ENCODE measurements at places on chromosomes 1 and 21.

GRCh38 chr1:217274927-217275654 lies 355.8 kb downstream of the GPATCH2 start:
- DNase-seq, result peak; percentile 65

DNA sequence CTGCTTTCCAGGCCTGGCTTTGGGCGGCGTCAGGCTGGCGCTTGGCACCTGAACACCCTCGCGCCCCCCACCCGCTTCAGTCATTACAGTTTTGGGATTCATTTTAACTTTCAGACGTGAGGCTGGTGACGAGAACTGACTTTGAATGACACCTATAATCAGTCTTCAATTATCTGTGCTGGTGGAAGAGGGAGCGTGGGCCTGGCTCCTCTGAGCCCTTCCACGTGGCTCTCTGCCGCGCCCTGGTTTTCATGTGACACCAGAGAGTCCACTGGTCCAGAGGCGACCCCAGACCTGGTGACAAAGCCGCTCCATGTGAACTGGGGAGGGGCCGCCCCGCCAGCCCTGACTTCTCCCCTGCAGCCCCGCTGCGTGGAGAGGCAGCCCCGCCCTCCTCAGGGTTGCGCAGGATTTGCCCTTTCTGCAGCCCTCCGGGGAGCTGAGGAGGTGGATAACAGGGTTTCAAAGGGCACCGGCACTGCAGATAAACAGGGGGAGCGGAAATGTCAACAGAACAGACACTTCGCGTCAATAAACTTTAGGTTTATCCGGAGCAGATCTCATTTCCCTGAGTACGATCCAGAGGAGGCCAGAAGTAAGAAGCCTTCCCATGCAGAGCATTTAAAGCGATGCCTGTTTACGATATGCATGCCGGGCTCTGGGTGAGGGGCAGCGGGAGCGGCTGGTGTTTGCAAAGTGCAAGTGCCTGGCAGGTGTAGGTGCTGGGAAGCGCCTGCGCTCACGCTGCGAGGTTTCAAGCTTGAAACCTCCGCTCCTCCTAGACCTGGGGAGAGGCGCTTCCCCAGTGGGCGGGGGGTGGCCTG lies 56.4 kb downstream of the AJAP1 start:
- DNase-seq, result no peak

DNA sequence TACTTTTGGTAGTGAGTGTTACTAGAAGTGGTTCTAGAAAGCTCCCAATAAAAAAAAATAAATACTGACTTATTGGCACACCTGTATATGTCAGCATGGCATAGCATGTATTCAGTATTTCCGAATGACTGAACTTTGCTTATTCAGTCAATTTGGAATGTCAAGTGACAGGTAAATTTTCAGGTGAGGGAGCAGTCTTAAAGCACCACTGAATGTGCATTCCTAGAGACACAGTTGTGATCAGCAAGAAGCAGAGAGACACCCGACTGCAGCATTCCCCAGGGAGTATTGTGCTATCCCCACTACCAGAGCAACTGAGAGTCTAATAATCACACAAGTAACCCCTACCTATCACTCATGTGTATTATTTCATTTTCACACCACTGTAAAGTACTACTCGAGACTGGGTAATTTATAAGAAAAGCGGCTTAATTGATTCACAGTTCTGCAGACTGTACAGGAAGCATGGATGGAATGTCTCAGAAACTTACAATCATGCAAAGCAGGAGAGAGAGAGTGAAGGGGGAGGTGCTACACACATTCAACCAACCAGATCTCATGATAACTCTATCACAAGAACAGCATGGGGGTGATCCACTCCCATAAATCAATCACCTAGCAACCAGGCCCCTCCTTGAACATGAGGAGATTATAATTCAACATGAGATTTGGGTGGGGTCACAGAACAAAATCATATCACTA lies 201.5 kb downstream of the TBX15 start:
- DNase-seq, result no peak

GRCh38 chr1:229047840-229048620 lies 222.9 kb upstream of the RAB4A start:
- no peak for DNase-seq

GRCh38 chr1:75542818-75543570 lies 67.9 kb downstream of the SLC44A5 start:
- no peak for DNase-seq

GRCh38 chr1:245397771-245398170 lies 243.0 kb downstream of the KIF26B start:
- DNase-seq, result no peak

DNA sequence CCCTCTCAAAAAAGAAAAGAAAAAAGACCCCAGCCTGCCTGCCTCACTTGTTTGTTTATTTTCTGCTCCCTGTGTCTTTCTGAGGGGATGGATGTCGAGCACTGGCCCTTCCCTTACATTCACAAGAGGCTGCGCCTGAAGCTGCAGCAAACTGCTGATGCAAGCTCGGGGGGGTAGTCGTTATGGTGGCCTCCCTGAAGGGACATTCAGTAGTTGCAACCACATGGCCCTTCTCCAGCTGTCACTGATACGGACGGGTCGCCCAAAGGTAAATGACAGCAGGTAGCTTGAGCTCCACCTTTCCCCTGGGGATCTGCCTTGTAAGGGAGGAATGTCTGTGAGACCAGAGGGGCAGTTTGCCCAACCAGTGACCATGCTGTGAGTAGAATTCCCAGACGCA lies 17.7 kb downstream of the PLEKHM2 start:
- no peak for DNase-seq

GRCh38 chr1:15722836-15723532 lies 13.1 kb upstream of the SLC25A34 start:
- DNase-seq, result no peak

DNA sequence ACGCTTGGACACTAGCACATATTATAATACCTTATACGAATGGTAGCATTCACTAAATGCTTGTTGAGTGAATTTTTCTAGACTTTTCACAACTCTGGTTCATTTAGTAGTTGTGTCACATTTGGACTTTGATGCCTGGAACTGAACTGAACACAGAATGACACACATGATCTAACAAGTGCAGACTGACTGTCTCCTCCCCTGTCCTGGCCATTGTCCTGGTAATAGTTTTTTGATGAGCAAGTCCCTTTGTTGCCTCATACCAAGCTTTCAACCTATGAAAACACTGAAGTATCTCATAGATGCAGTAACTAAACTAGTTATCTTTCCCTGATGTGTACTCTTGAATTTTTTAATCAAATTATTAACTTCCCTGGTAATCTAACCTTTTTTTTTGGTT lies 66.4 kb downstream of the LRRC8D start:
- DNase-seq, result peak; percentile 58

- DNase-seq, result peak; percentile 8
Measured at GRCh38 chr1:38740487-38740886, 119.1 kb downstream of the RRAGC start.

- no peak for DNase-seq
Measured at GRCh38 chr1:220807726-220808125, 21.0 kb downstream of the MTARC1 start.

GRCh38 chr1:223455470-223455869 lies 62.3 kb downstream of the CCDC185 start:
- no peak for DNase-seq

DNA sequence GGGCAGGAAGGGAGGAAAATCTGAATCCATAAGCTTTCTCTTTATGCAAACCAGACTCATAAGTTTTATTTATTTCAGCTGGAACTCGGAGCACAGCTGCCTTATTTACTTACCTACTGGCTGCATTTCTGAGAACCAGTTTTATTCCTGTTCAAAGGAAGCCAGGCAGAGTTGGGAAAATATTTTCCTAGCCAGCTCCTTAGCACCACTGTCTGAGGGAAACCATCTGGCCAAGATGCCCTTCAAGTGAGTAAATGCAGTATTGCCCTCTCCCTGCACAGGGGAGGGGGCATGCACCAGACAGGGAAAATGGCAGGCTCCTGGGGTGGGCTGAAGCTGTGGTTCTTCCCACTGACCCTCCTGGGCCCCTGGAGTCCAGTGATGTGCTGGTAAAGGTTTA lies 28.9 kb upstream of the FMOD start:
- DNase-seq, result no peak

DNA sequence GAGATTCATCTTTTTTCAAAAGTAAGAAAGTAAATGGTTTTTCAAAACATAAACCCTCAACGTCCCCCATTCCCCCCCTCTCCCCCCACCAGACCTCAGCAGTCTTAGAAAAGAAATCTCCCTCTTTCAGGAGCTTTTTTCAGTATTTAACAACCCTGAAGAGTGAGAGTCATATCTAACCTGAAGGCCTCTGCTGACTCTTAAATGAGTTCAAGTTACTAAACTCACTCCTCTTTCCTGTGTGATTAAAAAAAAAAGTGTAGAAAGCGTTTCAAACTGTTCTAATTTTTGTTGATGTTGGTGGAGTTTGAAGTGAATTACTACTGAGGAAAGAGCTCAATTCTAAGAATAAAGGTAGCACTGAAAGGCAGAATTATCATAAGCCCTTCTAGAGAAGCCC lies 93.7 kb downstream of the VAV3 start:
- no peak for DNase-seq

GRCh38 chr1:9836632-9836960 lies 12.8 kb upstream of the CLSTN1 start:
- DNase-seq, result no peak

GRCh38 chr1:244919320-244920282 lies 55.3 kb upstream of the HNRNPU start:
- DNase-seq, result no peak

DNA sequence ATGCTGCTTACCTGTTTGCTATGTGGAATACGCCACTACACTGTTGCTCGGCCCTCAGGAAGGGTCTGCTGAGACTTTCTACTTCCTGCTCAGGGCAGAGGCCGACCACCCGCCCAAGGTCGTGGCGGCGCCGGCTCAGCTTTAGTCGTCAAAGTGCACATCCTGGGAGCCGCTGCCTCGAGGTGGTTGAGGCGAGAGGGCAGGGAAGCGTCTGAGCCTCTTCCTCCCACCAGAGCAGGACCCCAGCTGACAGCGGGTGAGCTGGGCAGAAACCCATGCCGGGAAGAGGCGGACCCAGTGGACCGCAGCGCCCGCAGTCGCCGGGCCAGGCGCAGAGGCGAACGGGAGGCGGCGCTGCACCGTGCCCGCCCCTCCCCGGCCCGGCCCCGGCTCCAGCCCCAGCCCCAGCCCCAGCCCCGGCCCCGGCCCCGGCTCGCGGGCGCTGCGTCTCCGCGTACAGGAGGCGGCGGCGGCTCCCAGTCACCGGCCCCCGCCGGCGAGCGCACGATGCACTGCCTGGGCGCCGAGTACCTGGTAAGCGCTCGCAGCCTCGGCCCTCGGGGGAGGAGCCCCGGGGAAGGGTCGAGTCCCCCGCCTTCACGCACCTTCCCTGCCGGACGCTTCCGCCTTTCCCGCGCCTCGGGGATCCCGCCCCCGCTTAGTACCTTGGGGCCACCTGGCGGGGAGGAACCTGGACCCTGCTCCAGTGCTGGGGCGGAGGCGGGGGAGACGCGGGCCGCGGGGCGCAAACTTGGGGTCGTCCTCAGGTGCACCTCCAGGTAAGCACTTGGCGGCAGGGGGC lies at the start of gene SLC44A3:
Gene SLC44A3, plus strand, starts transcription at position 413 of the 802 bp plus-strand sequence. Its CDS starts 95 bp downstream, at position 508.
- no peak for DNase-seq

DNA sequence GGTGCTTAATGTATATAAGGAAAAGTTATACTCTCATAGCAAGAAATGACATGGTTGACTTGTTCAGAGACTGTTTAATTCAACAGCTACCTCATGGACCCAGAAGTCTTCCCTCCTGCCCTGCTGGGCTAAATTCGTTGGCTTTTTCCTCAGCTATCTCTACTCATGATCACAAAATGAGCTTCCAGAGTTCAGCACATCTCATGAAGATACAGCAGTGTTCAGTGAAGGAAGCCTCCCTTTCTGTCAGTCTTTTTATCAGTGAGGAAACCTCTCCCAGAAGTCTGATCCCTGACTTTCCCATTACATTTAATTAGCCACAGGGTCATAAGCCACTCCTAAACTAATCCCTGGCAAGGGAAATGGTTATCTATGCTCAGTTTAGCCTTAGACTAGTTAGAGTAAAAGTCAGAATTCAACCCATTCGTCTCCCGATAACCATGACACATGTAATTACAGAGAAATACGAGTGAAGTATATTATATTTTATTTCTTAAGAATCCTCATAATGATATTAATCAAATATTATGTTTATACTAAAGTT lies 97.5 kb downstream of the DENND1B start:
- DNase-seq, result no peak

DNA sequence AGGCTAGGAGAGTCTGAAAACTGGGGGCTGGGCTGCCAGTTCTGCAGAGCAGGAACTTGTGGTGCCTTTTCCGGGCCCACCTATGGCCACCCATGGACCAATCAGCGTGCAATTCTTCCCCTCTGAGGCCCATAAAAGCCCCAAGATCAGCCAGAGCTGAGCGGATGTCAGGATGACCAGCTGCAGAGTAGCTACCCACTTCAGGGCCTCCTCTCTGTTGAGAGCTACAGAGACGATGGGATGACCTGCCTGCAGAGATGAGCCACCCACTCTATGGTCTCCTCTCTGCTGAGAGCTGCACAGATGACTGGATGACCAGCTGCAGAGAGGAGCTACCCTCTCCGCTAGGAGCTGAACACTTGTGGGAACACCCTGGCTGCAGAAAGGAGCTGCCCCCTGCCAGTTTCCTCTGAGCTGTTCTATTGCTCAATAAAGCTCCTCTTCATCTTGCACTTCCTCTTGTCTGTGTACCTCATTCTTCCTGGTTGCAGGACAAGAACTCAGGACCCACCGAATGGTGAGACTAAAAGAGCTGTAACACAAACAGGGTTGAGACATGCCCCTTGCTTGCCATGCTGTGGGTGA lies 12.8 kb upstream of the AADACL4 start:
- DNase-seq, result no peak

DNA sequence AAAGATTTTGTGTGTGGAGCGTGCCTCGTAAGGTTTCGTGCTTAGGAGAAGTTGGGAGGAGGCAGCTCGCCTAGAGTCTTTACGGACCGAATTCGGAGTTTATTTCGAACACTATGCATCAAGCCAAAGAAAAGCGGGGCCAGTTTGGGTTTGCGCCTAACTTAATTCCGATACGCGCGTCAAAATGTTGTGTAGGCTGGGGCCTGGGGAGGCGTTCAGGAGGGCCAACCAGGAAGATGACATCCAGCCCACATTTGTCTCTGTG lies 6.4 kb downstream of the FOXD2 start:
- no peak for DNase-seq

DNA sequence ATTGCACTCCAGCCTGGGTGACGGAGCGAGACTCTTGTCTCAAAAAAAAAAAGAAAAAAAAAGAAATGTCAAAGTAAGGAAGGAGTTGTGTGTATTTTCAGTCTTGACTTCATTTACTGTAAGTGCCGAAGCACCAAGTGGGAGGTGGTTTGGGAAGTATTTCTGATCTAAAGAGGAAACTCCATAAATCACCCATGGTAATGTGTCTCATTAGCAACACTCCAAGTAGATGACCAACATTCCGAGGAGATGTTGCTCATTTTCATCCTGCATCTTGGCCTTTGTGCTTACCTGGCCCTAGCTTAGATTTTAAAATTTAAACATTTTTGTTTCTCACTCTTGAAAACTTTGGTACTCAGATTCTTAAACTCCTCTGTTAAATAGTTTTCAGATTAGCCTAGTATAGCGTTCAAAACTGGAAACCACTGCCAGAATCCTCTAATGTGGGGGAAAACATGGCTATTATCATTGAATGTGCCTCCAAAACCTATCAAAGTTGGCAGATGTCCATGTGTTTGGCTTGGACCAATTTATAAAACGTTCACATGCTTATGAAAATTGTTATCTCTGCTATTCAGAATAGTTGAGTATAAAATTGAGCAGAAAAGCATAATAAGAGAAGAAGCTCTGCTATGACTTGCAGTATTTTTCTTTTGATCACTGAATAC lies 110.4 kb downstream of the NFIA start:
- no peak for DNase-seq

All from HFFc6 (cell line).